ENCODE measurements at places on chromosomes 3 and 15.

DNA sequence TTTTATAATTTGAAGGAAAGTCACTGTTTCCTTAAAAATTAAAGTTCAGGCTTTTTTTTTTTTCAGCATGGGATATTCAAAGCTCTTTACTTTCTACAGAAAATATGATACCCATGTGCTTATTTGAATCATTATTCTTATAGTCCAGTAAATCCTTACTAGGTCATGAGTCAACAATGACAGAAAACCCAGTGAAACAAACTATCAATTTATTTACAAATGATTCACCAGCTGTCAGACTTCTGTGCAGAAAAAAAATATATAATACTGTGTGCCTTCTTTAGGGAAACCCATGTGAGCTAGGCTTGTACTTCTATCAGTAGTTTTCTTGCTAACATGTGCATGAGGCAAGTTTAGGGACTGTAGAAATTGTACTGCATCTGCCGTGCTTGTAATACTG, 1.2 kb downstream of the ACP3 start:
- no peak for DNase-seq

GRCh38 chr15:98943601-98944151, 63.9 kb downstream of the PGPEP1L start:
- no peak for DNase-seq

GRCh38 chr3:5560199-5560598, 372.7 kb downstream of the EDEM1 start:
- DNase-seq = no peak

DNA sequence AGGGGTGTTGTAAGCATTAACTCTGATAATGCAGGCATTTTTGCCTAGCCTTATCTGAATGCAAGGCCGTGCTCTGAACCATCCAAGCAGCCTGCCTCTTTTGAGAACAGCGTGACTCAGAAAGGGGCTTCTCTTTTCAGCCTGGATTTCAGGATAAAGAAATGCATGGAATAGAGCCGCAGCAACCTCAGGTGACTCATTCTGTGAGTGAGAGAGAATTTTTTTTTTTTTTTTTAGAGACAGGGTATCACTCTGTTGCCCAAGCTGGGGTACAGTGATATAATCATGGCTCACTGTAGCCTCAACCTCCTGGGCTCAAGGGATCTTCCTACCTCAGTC, 20.6 kb upstream of the PDE8A start:
- no peak for DNase-seq

DNA sequence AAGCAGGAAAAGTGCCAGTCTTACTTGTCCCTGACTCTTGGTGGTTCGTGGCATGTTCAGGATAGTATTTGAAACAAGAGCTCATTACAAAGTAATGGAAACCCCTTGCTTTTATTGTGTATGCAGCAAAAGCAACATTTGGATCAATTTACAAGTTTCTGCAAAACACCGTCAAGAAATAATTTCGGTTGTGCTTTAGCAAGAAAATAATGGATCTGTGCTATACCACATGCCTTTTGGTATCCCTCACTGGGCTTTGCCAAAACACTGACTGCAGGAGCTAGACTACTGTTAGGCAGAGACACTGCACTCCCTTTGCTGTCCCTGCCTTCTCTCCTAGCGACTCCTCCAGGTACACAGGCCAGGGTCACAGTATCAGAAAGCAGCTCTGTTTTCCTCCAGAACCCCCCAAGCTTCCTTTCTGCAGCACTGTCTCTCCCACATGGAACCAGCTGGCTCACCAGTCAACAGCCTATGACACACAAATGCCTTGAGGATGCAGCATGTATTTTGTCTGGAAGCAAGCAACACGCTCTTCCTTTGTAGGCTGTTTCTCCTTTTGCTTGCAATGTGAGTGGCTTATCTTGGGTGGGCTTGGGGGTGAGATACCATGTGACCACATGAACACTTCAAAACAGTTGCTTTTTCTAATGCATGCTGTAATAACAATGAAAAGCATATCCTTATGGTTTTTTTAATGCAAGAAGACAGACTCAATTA, 111.4 kb downstream of the PGPEP1L start:
- DNase-seq = no peak

- no peak for DNase-seq
These were observed 11.3 kb downstream of the DUSP7 start for GRCh38 chr3:52044869-52045619.

- no peak for DNase-seq
These were observed 153.4 kb downstream of the FBLN2 start for GRCh38 chr3:13702286-13702685.

Measured in stimulated activated CD8-positive, alpha-beta memory T cell treated with anti-CD3 and anti-CD28 coated beads, Interleukin-7, amount 100 ng/mL, for 1 hour (primary cell).